ENCODE measurements at places on chromosomes 4 and X.

- DNase-seq: no peak
Measured at GRCh38 chrX:21528076-21528475, 130.1 kb downstream of the KLHL34 start.

DNA sequence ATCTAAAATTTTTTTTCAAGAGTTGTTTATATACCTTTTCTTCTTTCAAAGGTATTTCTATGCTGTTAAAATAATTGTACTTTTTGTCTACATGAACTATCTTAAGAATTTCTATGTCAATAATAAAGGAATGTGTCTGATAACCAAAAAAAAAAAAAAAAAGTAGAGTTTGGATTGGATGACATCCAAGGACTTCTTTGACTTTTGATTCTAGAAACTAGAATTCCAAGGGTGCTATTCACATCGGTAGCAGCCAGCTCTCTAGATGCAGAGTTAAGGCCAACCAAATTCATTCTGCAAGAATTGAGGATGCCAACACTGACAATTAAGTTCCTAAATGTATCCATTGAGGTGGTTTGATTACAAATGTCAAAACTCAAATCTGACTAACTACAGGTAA lies 42.0 kb upstream of the PRKG2 start:
- no peak for DNase-seq

DNA sequence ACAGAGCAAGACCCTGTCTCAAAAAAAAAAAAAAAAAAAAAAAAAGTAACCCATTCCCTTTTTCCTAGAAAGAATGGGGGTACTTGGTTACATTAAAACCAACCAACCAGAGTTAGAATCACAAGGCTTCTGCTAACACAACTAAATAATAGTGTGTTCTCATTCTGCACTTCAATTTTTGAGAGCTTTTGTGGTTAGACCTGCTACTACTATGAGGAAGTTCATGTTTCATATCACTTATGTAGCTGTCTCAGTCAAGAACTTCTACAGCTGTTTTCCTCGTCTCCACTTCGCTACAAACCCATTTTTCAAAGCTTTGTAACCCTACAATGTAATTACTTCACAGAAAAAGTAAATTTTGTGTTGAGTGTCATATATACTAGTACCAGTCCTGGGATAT lies 58.3 kb downstream of the PDHA2 start:
- DNase-seq: no peak

DNA sequence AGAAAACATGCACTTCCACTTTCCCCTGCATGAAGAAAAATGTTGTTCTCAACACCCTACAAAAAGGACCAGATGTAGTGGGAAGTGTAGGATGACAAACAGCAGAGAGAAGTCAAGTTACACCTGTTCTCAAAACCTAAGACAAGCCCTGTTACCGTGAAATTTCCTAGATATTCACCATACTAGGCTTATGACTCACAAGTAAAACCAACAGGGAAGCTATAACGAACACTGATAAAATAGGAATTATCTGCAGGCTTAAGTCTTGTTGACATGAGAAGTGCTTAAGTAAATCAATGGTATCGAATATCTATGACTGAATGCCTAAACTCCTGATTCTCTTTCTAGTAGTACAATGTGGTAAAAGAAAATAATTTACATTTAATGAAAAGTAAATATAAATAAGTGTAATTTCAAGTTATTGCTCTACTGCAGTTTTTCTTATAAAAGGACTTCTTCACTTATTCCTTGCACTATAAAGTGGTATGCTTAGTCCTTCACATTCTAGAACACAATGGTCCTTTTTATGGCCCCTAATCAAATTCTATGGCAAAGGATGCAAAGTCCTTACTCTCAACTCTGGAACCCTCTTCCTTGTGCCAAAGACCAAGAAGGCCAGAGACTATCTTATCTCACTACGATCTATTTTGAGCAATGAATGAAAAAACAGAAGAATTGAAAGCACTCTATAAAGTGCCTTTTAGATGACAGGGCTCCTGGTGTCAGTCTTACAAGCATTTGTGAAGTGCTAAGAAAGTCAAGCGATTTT lies 19.6 kb downstream of the AP1S2 start:
- no peak for DNase-seq

DNA sequence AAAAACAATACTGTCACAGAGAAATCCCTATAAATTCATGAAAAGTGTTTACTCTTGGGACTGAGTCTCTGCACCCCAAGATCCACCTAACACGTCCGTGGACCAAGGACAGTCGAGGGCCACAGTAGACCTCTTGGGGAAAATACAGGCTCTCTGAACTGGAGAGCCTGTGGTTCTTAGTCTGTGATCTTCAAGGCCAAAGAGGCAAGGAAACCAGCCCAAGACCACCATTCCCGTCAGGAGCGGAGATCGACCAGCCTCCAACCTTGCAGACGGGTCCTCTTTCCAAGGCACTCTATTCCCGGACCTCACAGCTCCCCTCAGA lies 1.6 kb upstream of the APBB2 start:
- no peak for DNase-seq

DNA sequence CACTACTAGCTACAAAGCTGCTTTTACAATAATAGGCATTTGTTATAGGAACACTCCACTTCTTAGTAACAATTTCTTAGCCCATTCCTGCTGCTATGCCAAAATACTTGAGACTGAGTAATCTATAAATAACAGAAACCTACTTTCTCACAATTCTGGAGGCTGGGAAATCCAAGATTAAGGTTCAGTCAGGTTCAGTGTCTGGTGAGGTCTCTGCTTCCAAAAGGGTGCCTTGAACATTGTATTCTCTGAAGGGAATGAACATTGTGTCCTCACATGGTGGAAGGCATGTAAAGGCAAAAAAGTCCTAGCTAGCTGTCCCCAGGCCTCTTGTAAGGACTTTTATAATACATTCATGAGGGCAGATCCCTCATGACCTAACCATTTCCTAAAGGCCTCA lies 7.0 kb downstream of the SLC9B1 start:
- no peak for DNase-seq

DNA sequence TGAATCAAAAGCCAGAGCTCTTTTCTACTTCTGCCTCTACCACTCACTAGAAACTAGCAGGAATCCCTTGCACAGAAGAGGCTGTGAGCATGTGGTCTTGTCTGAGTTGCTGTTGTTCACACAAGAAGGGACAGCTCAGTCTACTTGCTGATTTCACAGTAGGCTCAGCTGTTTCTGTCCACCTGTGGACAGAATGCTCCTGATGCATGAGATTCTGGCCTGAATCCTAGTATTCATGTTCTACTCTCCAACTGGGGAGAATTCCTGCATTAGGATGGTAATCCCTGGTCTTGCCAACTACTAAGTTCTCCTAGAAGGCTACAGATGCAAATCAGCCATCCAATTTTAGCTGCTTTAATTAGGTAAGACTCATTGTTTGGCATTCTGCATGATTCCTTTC lies 112.8 kb downstream of the PPA2 start:
- DNase-seq: no peak
